ENCODE measurements at places on chromosomes 3 and 15.
A peak's percentile ranks its signal among the peaks of the same experiment; 100 is the strongest.

DNA sequence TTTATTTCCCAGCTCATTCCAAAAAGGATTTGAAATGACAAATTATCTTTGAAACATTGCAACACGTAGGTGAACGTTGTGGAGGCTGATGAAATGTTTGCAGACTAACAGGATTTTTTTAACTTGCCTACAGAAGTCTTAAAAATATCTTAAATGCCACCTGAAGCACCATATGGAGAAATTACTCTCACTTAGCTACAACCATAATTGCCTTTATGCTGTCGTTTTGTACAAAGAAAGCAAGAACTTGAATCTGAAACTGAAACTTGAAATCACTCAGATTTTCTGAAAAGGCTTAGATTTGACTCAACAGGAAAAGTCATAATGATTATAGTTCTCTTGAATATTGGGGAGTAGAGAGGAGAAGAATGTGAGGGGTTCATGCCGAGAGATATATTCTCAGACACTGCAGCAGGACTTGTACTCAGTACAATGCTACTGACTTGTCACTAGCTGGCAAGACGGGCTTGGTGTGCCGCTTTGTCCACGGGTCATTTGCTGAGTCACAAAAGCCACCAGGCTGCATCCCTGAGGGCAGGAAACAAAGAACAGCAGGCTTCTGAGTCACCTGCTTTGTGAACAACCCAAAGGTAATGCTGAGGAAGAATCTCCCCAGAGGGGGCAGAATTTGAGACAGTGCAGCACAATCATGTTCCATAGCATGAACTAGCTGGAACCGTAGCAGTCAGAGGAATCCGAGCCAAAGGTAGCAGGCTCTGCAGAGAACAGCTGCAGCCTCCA is 7.1 kb upstream of the FMN1 start:
- DNase-seq = peak; percentile 45

GRCh38 chr3:64073158-64073761 is 50.0 kb upstream of the PSMD6 start:
- no peak for DNase-seq

GRCh38 chr3:178680489-178680888 is 144.3 kb downstream of the KCNMB2 start:
- DNase-seq = no peak

DNA sequence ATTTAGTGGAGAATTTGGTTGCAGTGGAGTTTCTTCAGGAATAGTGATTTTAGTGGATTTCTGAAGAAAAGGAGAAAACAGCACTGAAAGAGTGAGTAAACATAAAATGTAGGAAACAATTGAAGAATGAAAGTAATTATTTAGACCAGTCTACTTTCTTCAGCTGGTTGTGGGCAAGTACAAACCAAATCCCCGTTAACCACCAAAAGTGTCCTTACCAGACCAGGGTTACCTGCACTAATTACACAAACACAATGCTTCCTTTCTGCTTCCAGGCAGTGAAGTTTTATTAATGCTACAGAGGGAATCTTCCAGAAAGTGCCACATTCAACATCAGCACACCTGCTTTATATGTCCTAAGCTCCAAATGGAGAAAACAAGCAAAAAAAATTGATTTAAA is 248.0 kb upstream of the TBC1D5 start:
- no peak for DNase-seq

DNA sequence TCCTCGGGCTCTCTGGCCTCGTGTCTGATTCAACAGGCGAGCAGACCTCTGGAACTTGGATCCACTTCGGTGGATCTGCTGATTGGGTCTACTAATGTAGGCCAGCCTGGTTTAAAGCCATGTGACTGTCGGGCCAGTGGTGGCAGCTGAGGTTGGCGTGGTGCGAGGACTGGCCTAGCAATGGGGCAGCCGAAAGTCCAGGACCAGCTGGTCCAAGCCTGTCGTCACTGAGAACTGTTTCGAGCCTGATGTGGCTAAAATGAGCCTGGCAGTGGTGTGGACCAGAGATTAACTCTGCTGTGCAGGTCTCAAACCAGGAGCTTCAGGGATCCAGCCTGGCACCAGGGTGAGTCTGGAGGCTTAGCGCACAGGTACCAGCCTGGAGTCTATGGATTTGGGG is 56.4 kb upstream of the ROBO1 start:
- no peak for DNase-seq

DNA sequence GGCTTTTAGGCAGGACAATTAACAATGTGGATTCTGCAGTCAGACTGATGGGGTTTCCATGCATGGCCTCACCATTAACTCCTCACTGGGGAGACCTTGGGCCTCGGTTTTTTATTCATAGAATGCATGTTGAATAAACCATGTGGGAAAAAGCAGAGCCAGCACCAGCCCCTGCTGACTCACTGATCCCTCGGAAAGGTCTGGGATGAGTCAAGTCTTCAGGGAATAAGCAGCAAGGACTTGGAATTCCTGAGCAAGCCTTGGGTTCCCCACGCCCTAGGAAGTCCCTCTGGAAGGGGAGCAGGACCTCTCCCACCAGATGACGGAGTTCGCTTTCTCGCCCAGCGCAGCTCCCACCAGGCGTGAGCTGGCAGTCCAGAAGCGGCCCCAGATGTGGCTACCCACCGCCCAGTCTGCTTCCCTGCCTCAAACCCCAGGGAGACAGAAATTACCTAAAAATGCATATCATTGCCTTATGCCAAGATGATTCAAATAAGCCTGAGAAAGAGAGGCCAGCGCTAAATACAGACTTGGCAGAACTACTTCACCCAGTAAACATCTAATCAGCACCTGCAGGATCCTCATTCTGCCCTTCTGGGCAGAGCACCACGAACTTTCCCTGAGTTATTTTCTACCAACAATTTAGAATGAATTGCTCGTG is 45.4 kb downstream of the BTD start:
- no peak for DNase-seq

DNA sequence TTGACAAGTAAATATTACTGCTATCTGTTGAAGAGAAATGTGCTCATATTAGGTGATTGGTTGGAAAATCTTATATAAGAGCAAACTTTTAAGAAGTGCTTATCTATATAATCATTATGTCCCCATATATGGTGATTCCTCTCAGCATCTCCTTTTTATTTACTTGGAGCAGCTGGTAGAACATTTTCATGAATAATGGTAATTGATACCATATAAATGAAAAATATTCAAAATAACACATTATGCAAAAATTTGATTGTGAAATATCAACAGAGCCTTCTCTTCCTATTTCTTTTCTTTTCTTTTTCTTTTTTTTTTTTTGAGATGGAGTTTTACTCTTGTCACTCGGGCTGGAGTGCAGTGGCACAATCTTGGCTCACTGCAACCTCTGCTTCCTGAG is 56.2 kb downstream of the ROBO2 start:
- no peak for DNase-seq

GRCh38 chr3:194369522-194370279 is at the start of gene LRRC15:
LRRC15 (minus strand) TSS chr3:194369743; CDS start chr3:194361043, 8,700 bp downstream.
- no peak for DNase-seq

DNA sequence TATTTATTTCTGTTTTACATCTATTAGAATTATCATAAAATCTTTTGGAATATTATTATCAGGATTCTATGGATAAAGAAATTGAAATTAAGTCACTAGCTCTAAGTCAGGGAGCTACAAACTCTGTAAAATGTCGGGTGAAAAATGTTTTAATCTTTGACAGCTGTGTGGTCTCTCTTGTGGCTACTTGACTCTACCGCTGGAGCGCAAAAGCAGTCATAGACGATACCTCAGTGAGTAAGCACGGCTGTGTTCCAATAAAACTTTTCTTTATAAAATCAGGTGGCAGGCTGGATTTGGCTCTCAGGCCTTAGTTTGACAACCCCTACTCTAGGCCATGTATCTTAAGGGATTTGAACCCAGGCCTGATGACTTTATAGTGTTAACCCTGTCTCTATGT is 88.5 kb upstream of the PFN2 start:
- no peak for DNase-seq

DNA sequence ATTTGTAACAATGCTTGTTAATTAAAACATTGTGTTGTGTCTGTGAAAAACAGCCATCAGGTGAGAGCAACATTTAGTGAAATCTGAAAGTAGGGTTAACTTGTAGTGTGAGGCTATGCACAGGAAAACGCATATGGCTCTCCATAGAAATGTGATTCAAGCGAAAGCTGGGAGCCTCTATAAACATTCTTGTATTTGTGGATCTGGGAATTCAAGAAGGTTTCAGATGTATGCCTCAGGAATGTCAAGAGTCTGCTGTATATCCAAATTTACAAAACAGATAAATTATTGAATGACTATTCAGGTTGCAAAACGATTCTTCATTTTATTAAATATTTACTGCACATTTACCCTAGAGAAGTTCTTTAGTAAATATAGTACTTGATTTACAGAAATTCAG is 166.0 kb downstream of the THSD4 start:
- DNase-seq = no peak

GRCh38 chr3:194177141-194177540 is 41.2 kb downstream of the HES1 start:
- no peak for DNase-seq

GRCh38 chr3:191345334-191345733 is 15.0 kb upstream of the UTS2B start:
- no peak for DNase-seq

- no peak for DNase-seq
Measured at GRCh38 chr15:68617001-68617400, 38.2 kb downstream of the CORO2B start.

DNA sequence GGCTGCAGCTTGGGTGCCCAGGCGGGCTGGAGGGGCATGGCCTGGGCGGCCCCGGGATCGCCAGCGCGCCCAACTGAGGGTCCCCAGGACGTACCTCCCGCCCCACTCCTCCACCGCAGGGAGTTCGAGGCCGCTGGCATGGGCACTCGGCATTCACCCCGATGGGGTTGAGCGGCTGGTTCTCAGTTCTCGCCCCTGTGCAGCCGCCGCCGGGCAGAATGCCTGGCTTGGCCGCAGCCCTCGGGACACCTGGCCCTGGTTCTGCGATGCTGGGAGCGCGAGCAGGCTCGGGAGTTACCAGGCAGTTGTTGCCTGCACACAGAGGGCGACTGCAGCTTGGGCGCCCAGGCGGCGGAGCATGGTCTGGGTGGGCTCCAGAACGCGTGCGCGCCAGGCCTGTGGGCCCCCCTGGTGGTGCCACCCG is 121.4 kb downstream of the LMLN start:
- DNase-seq = no peak

DNA sequence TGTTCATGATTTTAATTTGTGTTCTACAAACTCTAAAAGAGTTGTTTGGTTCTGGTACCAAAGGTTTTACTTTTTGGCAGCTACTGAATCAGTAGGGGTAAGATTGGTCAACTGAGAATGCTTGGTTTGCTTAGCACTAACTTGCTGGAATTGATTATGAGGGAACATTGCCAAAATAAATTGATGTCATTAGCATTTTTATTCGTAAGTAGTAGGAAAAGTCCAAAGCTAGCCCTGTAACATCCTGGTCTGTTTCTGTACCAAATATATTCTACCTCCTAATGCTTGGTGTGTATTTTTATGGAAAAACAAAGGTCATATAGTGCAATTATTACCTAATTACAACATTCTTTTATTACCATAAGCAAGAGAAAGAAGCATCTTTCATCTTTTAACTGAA is 35.9 kb upstream of the KPNA4 start:
- no peak for DNase-seq

GRCh38 chr15:88858934-88859333 is 36.4 kb downstream of the HAPLN3 start:
- DNase-seq = no peak

DNA sequence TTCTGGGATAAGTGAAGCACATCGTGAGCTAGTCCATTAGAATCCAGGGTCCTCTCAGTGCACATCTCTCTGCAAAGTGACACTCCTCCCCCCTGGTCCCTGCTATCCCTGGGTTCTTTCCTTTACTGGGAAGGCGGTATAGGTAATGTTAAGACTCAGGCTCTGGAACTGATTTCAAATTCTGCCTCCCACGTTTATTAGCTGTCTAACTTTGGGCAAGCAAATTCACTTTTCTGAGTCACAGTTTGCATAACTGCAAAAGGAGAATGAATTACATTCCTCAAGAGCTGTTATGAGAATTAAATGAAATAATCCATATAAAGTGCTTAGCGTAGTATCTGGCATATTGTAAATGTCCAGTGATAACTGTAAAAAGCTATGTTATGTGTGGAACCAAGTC is 168.1 kb upstream of the LRRN1 start:
- no peak for DNase-seq

- no peak for DNase-seq
Measured at GRCh38 chr3:147937341-147937740, 528.2 kb downstream of the ZIC1 start.

GRCh38 chr3:66656609-66657008 is 155.8 kb upstream of the LRIG1 start:
- no peak for DNase-seq

DNA sequence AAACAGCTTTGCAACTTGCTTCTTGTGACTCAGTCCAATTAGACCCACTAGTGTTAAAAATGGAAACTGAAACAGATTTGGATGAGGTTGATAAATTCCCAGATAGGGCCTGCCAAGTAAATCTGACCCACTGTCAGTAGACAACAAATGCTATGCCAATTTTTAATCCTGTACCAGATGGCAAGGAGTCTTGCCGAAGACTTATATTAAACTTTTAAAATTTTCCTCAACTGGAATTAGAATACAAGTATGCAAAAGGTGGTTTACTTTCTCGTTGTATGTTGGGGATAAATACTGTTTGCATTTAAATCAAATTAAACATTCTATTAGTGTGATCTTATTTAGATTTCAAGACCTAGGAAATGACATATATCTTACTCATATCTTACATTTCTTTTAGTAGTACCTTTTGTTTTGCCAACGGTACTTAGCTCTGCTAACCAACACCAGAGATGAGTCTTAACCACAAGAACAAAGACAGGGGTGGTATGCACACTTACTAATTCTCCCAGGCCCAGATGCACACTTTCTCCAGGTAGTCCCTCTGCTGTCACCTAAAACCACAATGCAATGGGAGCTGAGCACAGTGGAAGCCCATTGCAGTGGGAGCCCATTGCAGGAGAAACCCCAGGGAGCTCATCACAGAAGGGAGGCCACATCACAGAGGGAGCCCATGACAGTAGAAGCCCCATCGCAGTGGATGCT is 77.8 kb downstream of the WWTR1 start:
- DNase-seq = no peak

GRCh38 chr3:60136601-60137000 is 1086.8 kb upstream of the CFAP20DC start:
- DNase-seq = no peak

- no peak for DNase-seq
Measured at GRCh38 chr3:66577426-66578203, 76.8 kb upstream of the LRIG1 start.

GRCh38 chr3:11635680-11636393 is 7.9 kb downstream of the VGLL4 start:
- no peak for DNase-seq
